GM10248 (cell line): ENCODE measurements at places on chromosomes 13 and 19.

DNA sequence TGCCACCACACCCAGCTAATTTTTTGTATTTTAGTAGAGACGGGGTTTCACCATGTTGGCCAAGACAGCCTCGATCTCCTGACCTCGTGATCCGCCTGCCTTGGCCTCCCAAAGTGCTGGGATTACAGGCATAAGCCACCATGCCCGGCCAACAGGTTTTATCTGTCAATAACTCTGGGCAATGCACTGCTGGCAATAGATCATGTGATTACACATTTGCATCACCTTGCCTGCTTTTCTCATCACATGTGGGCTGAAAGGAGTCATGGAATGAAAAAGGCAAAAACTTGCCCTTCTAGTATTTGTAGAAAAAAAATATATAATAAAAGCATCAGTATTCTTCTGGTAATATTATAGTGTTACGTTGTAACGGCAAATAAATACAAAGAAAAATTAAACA is 164.5 kb downstream of the NHLRC3 start:
- no peak for DNase-seq

DNA sequence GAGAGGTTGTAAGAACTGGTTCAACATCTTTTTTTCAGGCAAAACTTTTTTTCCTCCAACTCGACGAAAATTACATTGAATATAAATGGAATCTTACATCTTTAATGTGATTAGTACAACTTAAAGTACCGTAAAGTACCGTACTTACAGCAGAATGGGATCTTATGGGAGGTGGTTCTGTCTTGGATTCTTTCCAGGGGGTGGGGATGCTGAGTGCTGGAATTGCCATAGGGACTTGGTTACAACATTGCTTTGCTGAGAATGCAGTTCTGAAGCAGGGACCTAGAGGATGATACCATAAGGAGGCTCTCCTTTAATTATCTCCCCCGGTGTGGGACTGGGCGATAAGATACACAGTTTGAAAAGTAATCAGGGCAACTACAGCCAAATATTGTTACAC is 186.4 kb downstream of the KLF5 start:
- DNase-seq = no peak

GRCh38 chr19:10946958-10947657 is 13.7 kb upstream of the SMARCA4 start:
- no peak for DNase-seq

GRCh38 chr19:47280183-47280797 is 5.6 kb downstream of the INAFM1 start:
- DNase-seq = peak; percentile 40

- DNase-seq = no peak
These were observed 50.6 kb upstream of the MTIF3 start for GRCh38 chr13:27500806-27501534.

- no peak for DNase-seq
These were observed 393.0 kb downstream of the ITGBL1 start for GRCh38 chr13:101845245-101846020.

DNA sequence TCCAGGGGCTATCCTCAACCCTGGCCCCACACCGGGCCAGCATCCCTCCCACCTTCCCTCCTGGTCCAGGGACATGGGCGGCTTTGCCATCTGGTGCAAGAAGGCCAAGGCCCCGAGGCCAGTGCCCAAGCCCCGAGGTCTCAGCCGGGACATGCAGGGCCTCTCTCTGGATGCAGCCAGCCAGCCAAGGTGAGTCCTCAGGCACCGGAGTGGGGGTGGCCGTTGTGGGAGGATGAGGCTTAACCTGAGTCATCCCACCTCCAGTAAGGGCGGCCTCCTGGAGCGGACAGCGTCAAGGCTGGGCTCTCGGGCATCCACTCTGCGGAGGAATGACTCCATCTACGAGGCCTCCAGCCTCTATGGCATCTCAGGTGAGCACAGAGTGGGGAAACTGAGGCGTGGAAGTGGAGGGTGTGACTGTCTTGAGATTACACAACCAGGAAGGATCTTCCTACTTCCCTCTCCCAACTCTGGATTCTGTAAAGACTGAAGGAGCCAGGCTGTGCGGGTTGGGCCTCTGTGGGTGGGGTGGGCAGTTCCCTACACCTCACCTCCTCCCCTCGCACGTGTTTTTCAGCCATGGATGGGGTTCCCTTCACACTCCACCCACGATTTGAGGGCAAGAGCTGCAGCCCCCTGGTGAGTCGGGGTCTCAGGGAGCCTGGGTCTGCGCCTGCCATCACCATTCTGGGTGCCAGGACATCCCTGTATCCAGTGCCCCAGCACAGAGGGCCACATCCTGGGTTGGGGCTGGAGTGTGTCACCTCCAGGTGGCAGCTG is 3.8 kb downstream of the MVB12A start:
- DNase-seq = no peak

GRCh38 chr13:32632343-32632909 is 46.2 kb downstream of the PDS5B start:
- DNase-seq = no peak

GRCh38 chr19:49499030-49499670 is 2.9 kb downstream of the RPS11 start:
- no peak for DNase-seq

- no peak for DNase-seq
These were observed 17.6 kb downstream of the TMEM38A start for GRCh38 chr19:16678498-16678897.

DNA sequence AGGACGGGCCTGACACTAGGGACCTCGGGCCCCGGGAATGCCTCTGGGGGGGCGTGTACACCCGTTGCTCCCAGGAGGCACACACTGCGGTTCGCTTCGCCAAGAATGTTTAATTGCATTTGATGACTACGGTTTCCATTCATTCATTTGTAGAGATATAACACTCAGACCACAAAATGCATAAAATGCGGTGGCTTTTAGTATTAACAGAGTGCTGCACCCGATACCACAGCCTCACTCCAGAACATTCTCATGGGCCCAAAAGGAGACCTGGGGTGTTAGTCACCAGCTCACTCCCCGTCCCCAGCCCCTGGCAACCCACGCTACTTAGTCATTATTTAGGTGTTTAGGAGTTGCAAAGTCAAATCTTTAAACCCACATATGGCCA is 21.8 kb downstream of the HCN2 start:
- DNase-seq = no peak
